Stimulated activated CD8-positive, alpha-beta memory T cell treated with anti-CD3 and anti-CD28 coated beads, Interleukin-4, amount 100 ng/mL, for 1 hour (primary cell): ENCODE measurements at places on chromosomes 12 and 14.

DNA sequence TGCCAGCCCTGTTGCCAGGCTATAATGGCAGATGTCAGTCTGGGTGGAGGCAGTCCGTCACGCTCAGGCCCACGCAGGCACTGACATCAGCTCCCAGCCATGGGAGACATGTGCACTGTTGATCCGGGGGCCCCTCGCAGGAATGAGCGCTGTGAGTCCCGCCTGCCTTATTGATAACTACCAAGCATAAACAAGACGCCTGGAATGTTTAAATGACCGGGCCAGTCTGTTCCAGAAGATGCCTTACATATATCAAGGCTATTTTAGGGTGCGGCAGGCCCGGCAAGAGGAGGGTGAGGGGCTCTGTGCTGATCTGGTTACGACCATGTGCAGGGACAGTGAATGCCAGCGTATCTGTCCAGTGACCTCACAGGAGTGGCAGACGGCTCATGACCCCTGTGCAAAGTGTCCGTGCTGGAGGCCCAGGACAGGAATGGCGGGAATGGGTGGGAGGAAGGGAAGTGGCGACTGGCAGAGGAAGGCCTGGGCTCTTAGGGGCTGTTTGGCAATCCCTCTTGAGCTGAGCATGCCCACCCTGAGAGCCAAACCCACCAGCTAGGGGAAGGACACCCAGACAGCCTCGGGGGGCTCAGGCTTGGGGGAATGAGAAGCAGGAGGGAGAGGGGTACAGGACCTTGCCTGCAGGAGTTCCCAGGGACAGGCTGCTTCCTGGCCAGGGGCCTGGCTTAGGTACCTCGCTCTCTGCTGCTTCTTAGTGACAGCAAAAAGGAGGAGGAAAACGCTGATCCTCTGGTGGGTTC, 49.3 kb downstream of the DLK1 start:
- no peak for DNase-seq

DNA sequence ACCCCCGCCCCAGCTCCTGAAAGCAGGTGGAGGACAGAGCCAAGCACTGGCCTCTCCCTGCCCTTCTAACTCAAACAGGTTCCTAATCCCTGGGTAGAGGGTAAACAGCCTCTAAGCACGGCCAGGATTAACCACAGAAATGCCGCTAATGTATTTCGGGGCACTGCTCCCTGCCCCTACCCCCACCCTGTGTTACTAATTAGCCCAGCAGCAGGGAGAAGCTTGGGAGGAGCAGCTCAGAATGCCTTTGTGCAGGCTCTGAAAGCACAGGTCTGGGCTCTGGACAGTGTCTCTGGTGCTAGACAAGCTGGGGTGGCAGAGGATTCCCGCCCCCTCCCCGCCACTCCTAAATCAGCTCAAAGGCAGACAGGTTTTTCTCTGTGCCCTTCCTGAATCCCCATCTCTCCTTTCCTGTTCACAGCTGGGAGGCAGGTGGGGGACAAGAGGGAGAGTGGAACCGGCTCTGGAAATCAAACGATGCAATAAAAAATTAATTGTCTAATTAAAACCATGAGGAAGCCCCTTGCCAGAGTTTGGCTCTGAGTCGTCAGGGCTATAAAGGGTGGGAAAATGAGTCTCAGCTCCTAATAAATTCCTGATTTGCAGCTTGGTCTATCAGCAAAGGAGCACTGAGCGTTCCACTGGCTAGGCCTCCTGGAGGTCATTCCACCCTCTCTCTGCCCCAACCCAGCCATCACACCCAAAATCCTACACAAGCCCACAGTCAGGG, 53.0 kb downstream of the SMUG1 start:
- no peak for DNase-seq

DNA sequence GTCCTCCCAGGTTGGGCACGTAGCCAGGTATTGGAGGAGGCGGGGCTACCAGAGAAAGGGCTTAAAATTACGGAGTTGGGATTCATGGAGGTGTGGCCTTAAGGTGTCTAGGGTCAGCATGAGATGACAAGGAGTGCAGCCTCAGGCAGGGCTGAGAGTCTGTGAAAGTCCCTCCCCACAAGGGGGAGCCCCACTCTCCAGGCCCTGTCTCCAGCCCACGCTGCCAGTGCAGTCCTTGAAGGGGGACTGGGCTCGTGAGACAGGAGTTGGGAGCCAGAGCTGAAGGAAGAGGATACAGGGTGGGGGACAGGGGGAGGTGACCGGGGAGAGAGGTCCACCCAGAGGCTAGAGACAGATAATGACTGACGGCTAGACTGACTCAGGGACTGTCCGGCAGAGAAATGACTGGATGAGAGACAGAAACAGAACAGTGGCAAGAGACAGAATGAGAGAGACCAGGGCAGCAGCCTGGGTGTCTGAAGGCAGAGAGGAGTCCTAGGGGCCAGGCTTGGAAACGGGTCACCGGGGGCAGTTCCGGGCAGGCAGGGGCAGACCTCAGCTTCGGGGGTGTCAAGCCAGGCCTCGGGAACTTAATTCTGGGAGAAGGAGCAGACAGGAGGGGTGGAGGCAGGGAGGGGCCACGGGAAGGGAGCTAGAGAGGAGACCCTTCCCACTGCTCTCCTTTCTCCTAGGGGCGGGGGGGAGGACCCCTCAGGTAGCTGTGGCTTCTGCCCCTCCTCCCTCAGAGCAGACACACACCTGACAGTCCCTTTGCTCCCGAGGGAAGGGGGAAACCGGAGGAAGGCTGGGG, 970 bp downstream of the CDH24 start:
- DNase-seq, result no peak

GRCh38 chr14:92481386-92481785, 32.2 kb upstream of the RIN3 start:
- DNase-seq, result no peak

DNA sequence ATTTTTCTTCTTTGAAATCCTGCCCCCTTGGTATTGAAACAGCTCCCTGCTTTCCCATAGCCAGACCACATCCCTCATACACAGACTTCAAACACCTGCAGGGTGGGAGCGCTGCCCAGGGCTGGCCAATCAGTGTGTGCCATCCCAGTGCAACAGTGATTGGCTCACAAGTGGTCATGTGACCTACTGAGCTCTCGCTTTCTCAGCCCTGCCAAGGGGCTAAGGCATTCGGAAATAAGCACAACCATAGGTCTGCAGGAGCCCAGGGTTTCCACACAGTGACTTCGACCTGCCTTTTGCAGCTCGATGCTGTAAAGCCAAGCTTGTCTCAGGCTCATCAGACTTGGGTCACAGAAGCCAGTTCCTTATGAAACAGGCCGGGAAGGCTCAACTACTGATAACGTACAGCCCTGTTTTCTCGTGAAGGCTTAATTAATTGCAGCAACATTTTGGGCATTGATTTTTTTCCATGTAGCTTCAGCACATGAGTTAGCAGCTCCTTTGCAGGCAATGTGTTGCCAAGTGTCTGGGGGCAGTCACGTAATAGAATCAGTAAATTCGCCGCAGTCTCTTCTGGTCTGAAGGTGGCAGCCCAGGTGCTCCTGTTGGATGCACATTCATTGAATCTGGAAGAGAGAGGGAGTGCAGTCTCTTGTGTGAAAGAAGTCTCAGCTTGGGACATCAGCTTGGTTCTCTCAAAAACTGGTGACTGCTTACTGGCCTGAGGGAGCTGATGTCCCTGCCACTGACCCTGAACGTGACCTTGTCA, 1091.8 kb downstream of the AACS start:
- DNase-seq, result no peak

GRCh38 chr14:99388286-99388685, 92.4 kb downstream of the SETD3 start:
- DNase-seq, result no peak

DNA sequence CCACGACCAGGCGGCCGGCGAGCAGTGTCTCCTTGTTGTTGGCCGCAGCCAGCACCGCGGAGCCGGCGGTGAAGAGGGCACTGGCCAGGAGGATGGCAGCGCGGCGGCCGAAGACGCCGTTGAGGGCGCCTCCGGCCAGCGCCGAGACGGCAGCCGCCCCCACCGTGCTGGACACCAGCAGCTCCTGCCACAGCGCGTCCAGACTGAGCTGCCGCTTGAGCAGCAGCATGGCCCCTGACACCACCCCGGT, 691 bp downstream of the SLC2A13 start:
- DNase-seq, result no peak

- no peak for DNase-seq
Observed at GRCh38 chr12:30286345-30286926, 409.2 kb downstream of the IPO8 start.

DNA sequence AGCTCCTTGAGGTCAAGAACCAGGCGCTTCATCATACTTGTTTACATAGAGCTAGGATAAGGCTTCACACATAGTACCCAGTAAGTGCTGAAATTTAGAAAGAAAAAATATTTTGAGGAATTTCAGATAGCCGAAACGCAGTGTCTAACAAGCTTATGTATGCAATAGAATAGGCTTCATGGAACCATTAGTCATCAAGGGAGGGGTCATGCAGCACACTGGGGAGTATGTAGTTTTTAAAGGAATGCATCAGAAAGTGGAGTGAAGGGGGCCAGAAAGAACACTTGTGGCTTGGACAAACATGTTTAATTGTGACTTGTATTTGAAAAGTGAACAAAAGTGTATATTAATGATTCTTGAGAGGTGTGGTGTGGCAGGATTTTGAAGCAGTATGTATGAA, 38.1 kb downstream of the DBX2 start:
- DNase-seq, result no peak

DNA sequence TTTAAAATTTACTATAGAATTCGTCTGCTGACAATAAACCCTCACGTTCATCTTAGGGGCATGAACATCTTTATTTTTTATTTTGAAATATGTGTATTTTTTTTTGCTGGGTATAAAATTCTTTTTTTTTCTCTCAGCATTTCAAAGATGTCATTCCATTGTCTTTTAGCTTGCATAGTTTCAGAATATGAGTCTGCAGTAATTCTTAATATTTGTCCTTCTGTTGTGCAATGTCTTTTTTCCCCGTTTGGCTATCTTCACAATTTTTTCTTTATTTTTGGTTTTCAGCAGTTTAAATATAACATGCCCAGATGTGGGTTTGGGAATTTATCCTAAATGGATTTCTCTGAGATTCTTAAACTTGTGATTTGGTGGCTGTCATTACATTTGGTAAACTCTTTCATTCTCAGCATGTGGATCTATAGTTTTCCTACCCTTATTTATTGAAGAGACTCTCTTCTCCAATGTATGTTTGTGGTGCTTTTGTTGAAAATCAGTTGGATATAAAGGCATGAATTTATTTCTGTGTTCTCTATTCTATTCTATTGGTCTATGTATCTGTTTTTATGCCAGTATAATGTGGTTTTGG, 37.8 kb upstream of the PLBD1 start:
- no peak for DNase-seq

DNA sequence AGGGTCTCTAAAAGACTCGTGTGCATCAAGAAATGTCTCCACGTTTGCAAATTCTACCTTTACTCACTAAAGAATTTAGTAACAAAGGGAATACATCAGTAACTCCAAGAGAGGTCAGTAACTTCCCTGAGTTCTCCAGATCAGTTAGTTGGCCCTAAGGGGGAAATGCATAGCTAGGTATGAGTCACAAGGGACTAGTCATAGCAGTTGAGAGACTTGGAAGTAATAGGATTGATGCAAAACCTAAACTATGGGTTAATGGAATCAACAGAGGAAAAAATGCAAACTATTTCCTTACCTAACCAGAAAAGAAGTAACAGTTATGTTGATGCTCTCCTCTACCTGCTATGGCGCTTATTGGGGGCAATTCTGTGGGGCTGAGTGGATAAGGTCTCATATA, 148.8 kb upstream of the GARIN6 start:
- no peak for DNase-seq
